ENCODE measurements at places on chromosomes 7 and 10.

- H3K4me3 ChIP-seq = no peak overlapping the region
- no peaks in the 10 kb centered on the region for H3K4me1 ChIP-seq
- no peak for DNase-seq
- H3K36me3 ChIP-seq = no peaks in the 10 kb centered on the region
- no peaks in the 10 kb centered on the region for H3K27me3 ChIP-seq
Observed at GRCh38 chr10:126001576-126001975, 105.2 kb downstream of the FANK1 start.

DNA sequence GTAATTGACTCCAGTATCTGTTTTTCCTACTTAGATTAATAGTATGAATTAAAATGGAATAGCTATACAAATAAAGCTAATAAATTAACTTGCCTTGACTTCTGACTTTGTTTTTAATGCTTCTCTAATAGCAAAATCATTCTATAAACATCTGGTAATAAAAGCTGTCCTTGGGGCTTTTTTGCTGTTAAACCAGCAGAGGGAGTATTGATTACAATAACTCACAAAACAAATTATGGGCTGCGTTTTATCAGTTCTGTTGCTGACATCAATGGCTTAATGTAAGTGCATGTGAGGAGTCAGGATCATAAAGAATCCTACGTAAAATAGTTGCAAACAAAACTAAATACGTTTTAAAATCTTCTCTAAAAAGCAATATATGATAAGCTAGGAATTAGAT is 667.8 kb downstream of the PCDH15 start:
- no peaks in the 10 kb centered on the region for H3K27me3 ChIP-seq
- no peak for DNase-seq
- no peak overlapping the region for H3K27ac ChIP-seq

DNA sequence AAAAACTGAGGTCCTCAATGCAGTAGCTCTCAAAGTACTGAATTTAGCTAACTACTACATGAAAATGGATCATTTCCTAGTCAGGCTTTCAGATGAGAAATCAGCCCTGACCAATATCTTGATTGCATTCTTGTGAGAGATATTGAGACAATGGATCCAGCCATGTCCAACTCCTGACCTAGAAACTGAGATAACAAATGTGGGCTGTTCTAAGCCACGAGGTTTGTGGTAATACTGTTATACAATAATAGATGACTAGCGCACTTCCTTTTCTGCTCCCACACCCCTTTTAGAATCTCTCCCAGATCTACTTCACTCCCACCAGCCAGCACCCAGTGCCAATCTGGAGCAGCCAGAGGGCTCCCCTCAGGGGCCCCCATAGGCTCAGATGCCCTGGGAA is 209.3 kb upstream of the KMT2E start:
- no peak overlapping the region for H3K4me3 ChIP-seq
- no peak overlapping the region for H3K27ac ChIP-seq
- no peak for DNase-seq
- no peaks in the 10 kb centered on the region for H3K36me3 ChIP-seq
- no peaks in the 10 kb centered on the region for H3K27me3 ChIP-seq
- no peaks in the 10 kb centered on the region for H3K4me1 ChIP-seq

DNA sequence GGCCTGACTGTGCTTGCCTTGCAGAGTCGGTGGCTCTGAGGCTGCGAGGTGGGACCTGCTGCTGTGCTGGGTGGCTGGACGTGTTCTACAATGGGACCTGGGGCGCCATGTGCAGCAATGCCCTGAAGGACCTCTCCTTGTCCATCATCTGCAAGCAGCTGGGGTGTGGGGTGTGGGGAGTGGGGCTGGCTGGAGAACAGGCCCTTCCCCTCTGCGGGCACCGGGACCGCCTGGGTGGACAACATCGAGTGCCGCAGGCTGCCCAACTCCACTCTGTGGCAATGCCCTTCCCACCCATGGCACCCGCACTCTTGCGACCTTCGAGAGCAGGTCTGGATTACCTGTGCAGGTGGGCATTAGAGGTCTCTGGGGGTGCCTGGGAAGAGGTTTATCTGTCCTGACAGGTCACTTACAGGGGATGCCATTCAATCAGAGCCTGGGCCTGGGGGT is 10.9 kb downstream of the SCART1 start:
- H3K4me3 ChIP-seq = no peak overlapping the region
- H3K36me3 ChIP-seq = no peaks in the 10 kb centered on the region
- no peaks in the 10 kb centered on the region for H3K27me3 ChIP-seq
- no peak for DNase-seq
- no peaks in the 10 kb centered on the region for H3K4me1 ChIP-seq

- H3K4me1 ChIP-seq = no peaks in the 10 kb centered on the region
- no peak for DNase-seq
- H3K27me3 ChIP-seq = no peaks in the 10 kb centered on the region
- no peak overlapping the region for H3K27ac ChIP-seq
- H3K36me3 ChIP-seq = no peaks in the 10 kb centered on the region
Observed at GRCh38 chr10:85448716-85449115, 917.9 kb downstream of the GRID1 start.

DNA sequence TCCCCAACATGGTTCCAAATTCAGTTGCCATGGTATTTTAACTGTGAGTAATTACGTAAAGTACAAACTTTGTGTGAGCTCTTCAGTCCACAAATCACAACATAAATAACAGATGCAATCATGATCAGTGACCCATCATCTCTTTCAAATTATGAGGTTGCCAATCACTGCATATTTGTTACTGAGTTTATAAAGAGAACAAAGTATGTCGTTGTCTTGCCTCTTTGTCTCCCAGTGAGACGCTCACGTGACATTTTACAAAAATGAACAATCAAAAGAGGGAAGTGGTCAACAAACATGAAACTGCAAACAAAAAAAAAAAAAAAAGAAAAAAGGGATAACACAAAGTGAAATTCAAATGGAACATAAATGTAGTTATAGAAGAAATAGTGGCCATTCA is 122.7 kb upstream of the PDSS1 start:
- no peak for DNase-seq
- no peaks in the 10 kb centered on the region for H3K27me3 ChIP-seq
- H3K4me1 ChIP-seq = no peaks in the 10 kb centered on the region
- H3K4me3 ChIP-seq = no peak overlapping the region
- no peaks in the 10 kb centered on the region for H3K36me3 ChIP-seq

DNA sequence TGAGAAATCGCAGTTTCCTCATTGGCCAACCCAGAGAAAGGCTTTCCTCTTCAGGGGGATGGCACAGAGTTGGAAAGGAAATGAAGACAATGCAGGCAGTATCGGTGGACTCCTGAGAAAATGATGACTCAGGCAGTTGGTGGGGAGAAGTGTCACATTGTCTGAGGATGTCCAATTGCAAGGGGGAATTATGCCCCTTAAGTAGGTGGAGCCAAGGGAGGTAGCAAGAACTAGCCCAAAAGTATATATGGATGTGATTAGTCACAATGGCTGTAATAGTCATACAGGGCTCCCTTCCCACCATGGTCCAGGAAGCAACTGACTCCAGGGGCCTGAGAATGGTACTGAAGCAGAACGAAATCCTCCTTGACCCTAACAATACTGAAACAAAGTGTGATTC is 58.3 kb upstream of the EGFR start:
- H3K4me3 ChIP-seq = no peak overlapping the region
- DNase-seq = no peak
- no peaks in the 10 kb centered on the region for H3K27me3 ChIP-seq
- H3K4me1 ChIP-seq = no peaks in the 10 kb centered on the region
- H3K27ac ChIP-seq = no peak overlapping the region

DNA sequence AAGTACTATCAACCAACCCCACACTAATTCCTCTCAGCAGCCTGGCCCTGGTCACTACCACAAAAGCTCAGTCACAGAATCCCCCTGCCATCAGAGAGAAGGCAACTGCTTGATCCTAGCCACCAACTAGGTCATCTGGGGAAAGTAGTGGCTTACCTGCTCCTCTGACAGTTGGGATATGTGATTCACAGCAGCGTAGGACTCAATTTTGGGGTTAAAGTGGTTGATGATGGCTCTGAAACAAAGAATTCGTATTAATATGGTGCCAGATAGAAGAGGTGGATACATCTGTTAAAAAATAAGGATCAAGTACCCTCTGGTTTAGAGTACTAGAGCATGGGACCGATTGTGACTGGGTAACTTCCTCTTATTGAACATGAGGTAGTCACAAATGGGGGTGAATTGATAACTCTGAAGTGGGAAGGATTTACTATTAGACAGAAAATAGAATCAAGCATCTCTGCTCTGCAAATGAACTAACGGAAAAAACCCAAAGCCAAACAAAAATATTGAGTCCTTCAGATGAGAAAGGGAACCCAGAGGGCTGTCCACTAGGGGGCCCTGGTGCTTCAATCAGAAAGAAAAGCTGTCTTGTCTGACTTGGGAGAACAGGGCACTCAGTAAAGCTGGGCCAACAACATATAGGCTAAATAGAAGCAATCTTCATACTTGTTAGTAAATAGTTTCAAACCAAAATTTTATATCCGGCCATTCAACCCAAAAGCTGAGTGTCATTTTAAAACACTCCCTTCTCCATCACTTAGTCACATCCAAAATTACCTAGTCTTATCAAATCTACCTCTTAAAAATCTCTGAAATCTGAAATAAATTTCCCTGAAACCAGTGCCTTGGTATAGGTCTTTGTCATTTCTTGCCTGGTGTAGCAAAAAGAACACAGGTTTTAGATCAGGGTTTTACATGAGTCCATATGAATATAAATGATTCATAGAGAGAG is 45.9 kb upstream of the KCNIP2 start:
- H3K4me3 ChIP-seq = no peak overlapping the region
- H3K27me3 ChIP-seq = no peaks in the 10 kb centered on the region
- peak; percentile 71 for DNase-seq
- H3K4me1 ChIP-seq = no peaks in the 10 kb centered on the region

DNA sequence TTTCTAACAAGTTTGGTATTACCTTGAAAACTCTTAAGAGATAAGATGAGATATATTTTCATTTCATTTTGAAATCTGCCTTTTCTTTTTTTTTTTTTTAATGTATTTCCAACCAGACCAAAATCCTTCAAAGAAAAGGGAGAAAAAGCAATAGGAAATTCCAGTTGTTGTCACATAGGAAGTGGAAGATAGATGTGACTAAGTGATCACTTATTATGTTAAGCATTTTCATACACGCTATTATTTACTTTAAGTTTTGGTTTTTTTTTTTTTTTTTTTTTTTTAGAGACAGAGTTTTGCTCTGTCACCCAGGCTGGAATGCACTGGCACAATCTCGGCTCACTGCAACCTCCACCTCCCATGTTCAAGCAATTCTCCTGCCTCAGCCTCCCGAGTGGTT is 197.2 kb upstream of the FRMD4A start:
- no peak for DNase-seq
- H3K27me3 ChIP-seq = no peaks in the 10 kb centered on the region
- no peak overlapping the region for H3K4me3 ChIP-seq
- no peak overlapping the region for H3K27ac ChIP-seq
- no peaks in the 10 kb centered on the region for H3K4me1 ChIP-seq

GRCh38 chr7:50650057-50650664 is 85.0 kb upstream of the DDC start:
- H3K4me3 ChIP-seq = no peak overlapping the region
- H3K27ac ChIP-seq = no peak overlapping the region

GRCh38 chr10:24307696-24308485 is 99.0 kb downstream of the KIAA1217 start:
- no peaks in the 10 kb centered on the region for H3K27me3 ChIP-seq
- H3K27ac ChIP-seq = no peak overlapping the region
- DNase-seq = no peak

GRCh38 chr10:109343293-109343692 is 580.0 kb downstream of the XPNPEP1 start:
- no peaks in the 10 kb centered on the region for H3K36me3 ChIP-seq
- no peak overlapping the region for H3K27ac ChIP-seq
- no peak overlapping the region for H3K4me3 ChIP-seq
- H3K4me1 ChIP-seq = no peaks in the 10 kb centered on the region

DNA sequence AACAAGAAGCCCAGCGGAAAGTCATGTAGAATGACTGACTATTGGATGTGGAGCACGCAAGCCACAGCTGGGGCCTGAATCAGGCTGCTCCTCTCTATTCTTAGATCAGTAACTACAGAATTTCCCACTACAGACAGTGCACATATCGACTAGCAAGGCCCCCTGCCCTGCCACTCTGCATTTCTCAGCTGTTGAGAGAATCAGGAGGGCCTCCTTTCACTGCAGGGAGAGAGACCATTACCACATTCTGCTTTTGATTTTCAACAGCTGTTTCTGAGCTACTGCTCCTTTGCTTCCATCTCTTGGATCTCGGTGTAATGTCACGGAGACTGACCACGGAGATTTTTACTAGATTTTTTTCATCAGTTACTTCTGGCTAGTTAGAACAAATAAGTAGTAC is 73.8 kb downstream of the PON1 start:
- H3K4me1 ChIP-seq = no peaks in the 10 kb centered on the region
- H3K36me3 ChIP-seq = no peaks in the 10 kb centered on the region
- H3K27me3 ChIP-seq = no peaks in the 10 kb centered on the region
- H3K4me3 ChIP-seq = no peak overlapping the region
- H3K27ac ChIP-seq = no peak overlapping the region

DNA sequence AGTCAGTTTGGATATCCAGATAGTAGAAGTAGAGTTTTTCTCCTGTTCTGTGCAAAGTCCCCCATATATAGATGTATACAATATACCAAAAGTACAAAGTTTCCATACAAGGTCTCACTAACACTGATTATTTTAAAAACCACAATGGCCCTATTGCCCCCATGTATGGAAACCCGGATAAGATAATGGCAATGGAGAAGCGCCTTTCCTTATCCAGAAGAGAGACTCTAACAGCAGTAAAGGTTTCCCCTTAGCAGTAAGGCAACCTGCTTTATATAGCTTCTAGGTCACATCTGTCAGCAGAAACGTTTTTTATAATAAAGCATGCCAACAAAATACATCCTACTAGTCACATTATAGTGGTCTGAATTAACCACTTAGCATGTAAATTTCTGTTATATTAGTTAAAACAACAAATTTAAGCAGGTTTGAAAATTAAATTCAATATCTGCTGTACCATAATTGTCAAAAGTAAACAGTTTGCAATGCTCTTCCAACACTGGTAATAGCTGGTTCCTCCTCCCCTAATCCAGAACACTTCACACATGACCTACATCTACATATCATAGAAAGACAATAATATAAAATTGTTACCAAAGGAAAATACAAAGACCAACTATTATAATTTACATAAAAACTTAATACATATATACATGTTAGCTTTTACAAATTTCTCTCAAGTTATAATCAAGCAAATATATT is 22.4 kb downstream of the USP6NL start:
- DNase-seq = no peak
- peaks cover 3% of the 10 kb centered on the region for H3K4me1 ChIP-seq
- H3K27ac ChIP-seq = no peak overlapping the region

DNA sequence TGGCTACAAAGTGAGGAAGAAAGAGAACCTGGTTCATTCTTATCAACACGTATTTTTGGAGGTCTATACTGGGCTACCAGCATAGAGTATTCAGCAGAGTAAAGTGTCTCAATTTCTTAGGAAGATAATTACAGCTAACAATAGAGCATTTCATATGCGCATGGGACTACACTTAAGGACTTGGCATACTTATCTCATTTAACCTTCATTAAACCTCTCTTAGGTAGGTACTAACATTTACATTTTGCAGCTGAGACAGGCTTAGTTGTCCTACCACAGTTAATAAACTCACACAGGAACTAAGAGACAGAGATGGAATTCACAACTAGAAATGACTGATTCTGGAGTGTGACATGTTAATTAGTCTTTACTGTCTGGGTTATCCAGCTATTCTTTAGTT is 66.6 kb downstream of the NRBF2 start:
- no peaks in the 10 kb centered on the region for H3K27me3 ChIP-seq
- H3K4me3 ChIP-seq = no peak overlapping the region
- DNase-seq = no peak
- peaks cover 68% of the 10 kb centered on the region for H3K36me3 ChIP-seq
- peaks cover 6% of the 10 kb centered on the region for H3K4me1 ChIP-seq

Data from upper lobe of right lung (tissue), 1 donor.